ENCODE measurements at places on chromosomes 2 and 18. TPM values are rescaled to one million over a fixed set of nuclear protein-coding genes. Genes with fewer than 3 reads are reported as not detected.
A peak's percentile ranks its signal among the peaks of the same experiment; 100 is the strongest.

GRCh38 chr2:16258350-16258749 is 318.0 kb downstream of the MYCN start:
- H3K36me3 ChIP-seq = no peaks in the 10 kb centered on the region
- no peak overlapping the region for H3K27ac ChIP-seq
- DNase-seq = no peak
- no peaks in the 10 kb centered on the region for H3K27me3 ChIP-seq
- no peak overlapping the region for H3K4me3 ChIP-seq

DNA sequence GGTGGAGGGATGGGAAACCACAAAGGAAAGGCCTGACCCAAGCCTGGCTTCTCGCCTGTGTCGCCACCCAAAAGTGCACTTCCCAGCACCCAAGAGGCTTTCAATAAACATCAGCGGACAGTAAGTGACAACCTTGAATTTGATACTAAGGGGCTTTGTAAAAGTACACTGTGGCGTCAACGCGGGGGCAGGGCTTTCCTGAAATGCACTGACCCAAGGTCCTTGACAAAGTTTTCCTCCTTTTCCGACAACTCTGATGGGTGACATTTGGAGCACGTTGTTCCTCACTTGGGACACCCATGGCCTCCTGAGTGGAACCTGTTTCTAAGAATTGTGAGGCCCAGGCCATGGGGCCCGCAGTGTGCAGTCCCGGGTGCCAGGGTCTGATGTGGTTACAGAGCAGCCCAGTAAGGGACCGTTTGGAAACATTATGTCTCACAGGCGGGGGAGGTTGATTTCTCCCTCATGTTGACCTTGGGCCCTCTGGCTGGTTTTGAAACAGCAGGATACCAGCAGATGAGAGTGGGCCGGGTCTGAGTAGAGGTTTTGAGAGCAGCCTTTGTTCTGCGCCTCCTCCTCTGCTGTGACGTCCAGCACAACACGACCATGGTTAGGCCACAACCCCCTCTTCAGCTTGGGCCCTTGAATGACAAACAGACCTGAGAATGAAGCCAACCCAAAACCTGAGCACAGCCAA is 2.8 kb upstream of the ZBTB14 start:
- no peak overlapping the region for H3K27ac ChIP-seq
- H3K36me3 ChIP-seq = no peaks in the 10 kb centered on the region
- H3K27me3 ChIP-seq = no peaks in the 10 kb centered on the region
- H3K4me1 ChIP-seq = peaks cover 18% of the 10 kb centered on the region
- no peak overlapping the region for H3K4me3 ChIP-seq
- no peak for DNase-seq

DNA sequence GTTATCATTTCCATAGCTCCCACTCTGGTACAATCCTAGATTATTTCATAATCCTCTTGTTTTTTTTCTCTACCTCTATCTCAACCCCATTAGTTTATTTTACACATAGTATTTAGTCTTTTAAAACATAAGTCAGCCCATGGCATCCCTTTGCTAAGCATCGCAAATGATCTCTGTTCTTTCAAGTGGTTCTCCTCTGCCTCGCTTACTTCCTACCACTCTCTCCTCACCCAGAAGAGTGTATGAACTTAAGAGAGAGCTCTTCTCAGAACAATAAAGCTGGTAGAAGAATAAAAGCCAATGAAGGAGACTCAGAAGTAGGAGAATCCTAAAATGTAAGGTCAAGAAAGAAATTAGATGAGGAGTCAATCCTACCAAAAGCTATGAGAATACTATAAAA is 12.2 kb upstream of the ITPRID2 start:
- no peaks in the 10 kb centered on the region for H3K36me3 ChIP-seq
- H3K4me3 ChIP-seq = no peak overlapping the region
- no peak for DNase-seq

DNA sequence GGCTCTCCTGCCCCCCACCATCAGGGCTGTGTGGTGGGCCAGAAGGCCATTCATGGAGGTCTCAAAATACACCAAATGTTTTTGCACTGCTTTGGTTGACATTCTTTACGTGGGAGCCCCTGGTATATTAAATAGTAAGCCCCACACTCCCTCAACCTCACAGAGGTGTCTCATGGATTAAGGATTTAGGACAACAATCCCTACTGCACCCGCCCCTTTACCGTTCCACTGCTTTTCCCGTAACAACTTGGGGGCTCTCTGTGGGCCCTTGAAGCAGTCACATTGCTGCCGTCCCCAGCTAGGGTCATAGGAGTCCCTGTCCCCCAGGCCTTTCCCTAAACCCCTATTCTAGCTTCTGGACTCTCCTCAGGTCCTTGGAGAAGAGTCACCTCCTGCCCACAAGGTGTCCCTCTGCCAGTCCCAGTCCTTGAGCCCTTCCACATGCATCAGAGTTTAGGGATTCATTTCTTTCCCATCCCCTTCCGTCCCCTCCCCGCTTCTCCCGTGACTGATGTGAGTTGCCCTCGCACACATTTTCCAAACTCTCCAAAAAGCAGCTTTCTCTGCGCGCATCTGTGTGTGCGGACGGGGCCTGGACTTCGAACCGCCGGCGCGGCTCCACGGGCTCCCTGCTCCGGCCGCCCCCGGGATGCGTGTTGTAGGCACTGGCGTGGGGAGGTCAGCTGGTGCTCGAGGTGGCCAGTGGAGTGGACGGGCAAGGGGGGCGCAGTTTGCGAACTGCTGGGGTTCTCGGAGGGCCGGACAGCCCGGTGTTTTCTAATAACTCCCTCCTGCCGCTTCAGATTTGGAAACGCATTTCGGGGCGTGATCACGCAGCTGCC is 84.8 kb downstream of the LYPD1 start:
- no peak for DNase-seq
- no peak overlapping the region for H3K4me3 ChIP-seq
- no peaks in the 10 kb centered on the region for H3K4me1 ChIP-seq

- no peaks in the 10 kb centered on the region for H3K27me3 ChIP-seq
- peak overlapping the region; percentile 28 for H3K4me3 ChIP-seq
- peak; percentile 41 for DNase-seq
- peaks cover 28% of the 10 kb centered on the region for H3K4me1 ChIP-seq
- peaks cover under 1% of the 10 kb centered on the region for H3K36me3 ChIP-seq
Measured at GRCh38 chr18:79965119-79965902, 868 bp downstream of the HSBP1L1 start.

Gene SLC9A2
- not detected for polyA plus RNA-seq
